ENCODE measurements at places on chromosomes 3 and 15. TPM values are rescaled to one million over a fixed set of nuclear protein-coding genes. Genes with fewer than 3 reads are reported as not detected.

CRABP1 gene
- total RNA-seq = not detected

ACAA1 gene
- total RNA-seq = 108 TPM

TMEM207 gene
- not detected for total RNA-seq

- DNase-seq = no peak
- no peaks in the 10 kb centered on the region for H3K4me1 ChIP-seq
- no peak overlapping the region for H3K4me3 ChIP-seq
- no peaks in the 10 kb centered on the region for H3K27me3 ChIP-seq
Measured at GRCh38 chr3:82044930-82045705, 283.7 kb upstream of the GBE1 start.

- H3K36me3 ChIP-seq = no peaks in the 10 kb centered on the region
- H3K4me3 ChIP-seq = no peak overlapping the region
- H3K4me1 ChIP-seq = peaks cover 22% of the 10 kb centered on the region
- no peaks in the 10 kb centered on the region for H3K27me3 ChIP-seq
- no peak for DNase-seq
Measured at GRCh38 chr3:111808439-111808838, 50.6 kb upstream of the PHLDB2 start.

DNA sequence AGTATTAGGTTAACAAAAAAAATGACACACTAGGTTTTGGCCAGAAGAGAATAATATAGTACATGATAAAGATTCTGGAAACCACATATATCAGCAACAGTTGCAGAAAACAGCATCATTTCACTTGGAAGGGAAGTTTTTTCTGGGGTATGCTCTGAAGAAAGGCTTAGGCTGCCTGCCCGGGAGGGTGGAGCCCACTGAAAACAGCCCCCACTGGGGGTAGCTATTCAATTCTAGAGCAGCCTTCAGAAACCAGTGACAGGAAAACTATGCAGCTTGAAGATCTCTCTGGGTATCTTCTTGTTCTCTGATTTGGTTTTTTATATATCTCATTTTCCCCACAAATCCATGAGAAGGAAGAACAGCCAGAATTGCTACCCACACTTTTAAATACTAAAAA, 43.2 kb downstream of the ZMAT3 start:
- no peaks in the 10 kb centered on the region for H3K27me3 ChIP-seq
- H3K4me3 ChIP-seq = no peak overlapping the region
- peaks cover 32% of the 10 kb centered on the region for H3K36me3 ChIP-seq

- H3K4me1 ChIP-seq = no peaks in the 10 kb centered on the region
- no peak overlapping the region for H3K4me3 ChIP-seq
- H3K27me3 ChIP-seq = no peaks in the 10 kb centered on the region
Measured at GRCh38 chr3:130963878-130964277, 62.7 kb downstream of the ASTE1 start.

DNA sequence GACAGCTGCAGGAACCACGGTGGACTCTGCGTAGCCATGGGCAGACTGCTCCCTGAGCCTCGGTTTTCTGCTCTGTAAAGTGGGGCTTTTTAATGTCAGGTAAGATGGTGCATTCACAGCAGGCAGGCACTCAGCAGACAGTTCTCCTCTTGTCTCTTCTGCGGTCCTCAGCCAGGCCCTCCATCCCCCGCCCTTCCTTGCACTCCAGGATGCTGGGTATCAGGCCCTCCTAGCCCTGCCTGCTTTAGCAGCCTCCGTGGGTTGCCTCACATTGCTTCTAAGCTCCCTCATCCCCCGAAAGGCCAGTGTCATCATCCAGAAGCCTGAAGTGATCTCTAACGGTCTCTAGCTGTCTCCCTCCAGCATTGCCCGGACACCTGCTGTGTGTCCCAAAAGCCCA, 115.7 kb downstream of the WNT7A start:
- H3K27me3 ChIP-seq = peaks cover 14% of the 10 kb centered on the region
- H3K4me3 ChIP-seq = no peak overlapping the region
- H3K4me1 ChIP-seq = no peaks in the 10 kb centered on the region
- H3K27ac ChIP-seq = no peak overlapping the region
- DNase-seq = no peak
- no peaks in the 10 kb centered on the region for H3K36me3 ChIP-seq

- peaks cover 52% of the 10 kb centered on the region for H3K27me3 ChIP-seq
- DNase-seq = no peak
- peak within 1 kb of the TSS; percentile 12 for H3K4me3 ChIP-seq
Measured at GRCh38 chr3:6860954-6861624, at the start of gene GRM7. TSS of gene GRM7 (plus strand) at chr3:6861115.

- H3K27me3 ChIP-seq = no peaks in the 10 kb centered on the region
- no peak overlapping the region for H3K27ac ChIP-seq
- H3K36me3 ChIP-seq = no peaks in the 10 kb centered on the region
- H3K4me3 ChIP-seq = no peak overlapping the region
- H3K4me1 ChIP-seq = no peaks in the 10 kb centered on the region
- no peak for DNase-seq
Measured at GRCh38 chr3:32261545-32261944, 23.1 kb downstream of the CMTM8 start.
